ENCODE measurements at places on chromosomes 4 and X.
A peak's percentile ranks its signal among the peaks of the same experiment; 100 is the strongest.

- DNase-seq: peak; percentile 8
Measured at GRCh38 chrX:150365990-150366911, 3.1 kb downstream of the MAMLD1 start.

- DNase-seq: no peak
Measured at GRCh38 chr4:122824616-122825015, 2.0 kb upstream of the FGF2 start.

GRCh38 chr4:176193126-176193525, 2.3 kb downstream of the SPATA4 start:
- no peak for DNase-seq

- DNase-seq: peak; percentile 21
Measured at GRCh38 chrX:154409222-154409871, at the start of gene DNASE1L1. Gene DNASE1L1, minus strand, starts transcription at chrX:154409254. Its CDS starts 3,686 bp downstream, at chrX:154405568.

- no peak for DNase-seq
Measured at GRCh38 chr4:100738196-100739165, 220.7 kb upstream of the EMCN start.

- DNase-seq: peak; percentile 10
Measured at GRCh38 chrX:1591863-1592469, 562 bp downstream of the AKAP17A start.

- DNase-seq: no peak
Measured at GRCh38 chr4:8574796-8575370, 5.3 kb upstream of the GPR78 start.

GRCh38 chr4:70629469-70630090, 1.0 kb downstream of the ENAM start:
- DNase-seq: no peak

DNA sequence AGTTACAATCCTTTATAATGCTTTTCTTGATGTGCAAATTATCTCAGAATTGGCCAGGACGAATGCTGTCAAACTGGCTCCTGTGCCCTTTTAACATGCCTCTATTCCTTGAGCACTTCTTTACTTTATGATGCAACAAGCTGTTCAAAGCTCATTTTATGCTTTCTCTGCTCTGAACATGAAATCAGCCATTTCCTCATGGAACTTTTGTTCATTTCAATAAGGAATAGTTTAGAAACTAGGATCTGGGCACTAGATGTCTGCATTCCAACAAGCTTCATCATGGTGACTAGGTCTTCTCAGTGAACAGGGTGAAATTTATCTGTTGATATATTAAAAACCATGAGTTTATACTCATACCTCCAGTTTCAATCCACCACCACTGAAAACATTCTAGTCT, 87.3 kb upstream of the TEX13A start:
- DNase-seq: no peak

- no peak for DNase-seq
Measured at GRCh38 chrX:53421772-53422085, 725 bp downstream of the SMC1A start.

DNA sequence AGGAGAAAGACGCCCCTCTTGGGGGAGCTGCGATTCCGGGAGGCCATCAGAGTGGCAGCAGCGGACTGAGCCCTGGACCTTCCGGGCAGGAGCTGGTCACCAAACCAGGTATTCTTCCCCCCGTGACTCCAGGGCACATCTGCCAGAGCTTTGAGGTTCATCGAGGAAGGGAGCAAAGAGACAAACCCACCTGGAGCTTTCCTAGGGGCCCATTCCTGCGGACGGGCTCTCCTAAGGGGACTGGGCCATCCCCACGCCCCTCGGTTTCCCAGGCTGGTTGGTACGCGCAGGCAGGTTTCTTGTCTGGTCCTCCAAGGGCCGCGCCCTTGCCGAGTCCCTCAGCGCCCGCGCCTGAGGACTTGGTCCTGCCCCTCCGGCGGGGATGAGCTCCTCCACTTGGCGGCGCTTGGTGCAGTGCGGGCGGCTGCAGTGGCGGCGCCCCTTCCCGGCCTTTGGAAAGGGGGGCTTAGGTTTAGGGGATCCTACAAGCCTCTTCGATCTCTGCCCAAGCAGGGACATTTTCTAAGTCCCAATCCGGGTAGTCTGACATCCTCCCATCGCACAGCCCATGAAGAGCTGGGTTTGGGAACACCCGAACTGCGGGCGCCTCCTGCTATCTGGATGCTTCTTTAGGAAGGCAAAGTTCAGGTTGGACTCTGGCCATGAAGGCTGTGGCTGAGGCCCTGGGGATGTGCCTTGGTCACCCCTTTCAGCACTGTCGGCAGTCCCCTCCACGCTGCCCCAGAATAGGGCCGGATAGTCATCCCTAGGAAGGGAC, 538 bp downstream of the STBD1 start:
- peak; percentile 6 for DNase-seq

- DNase-seq: no peak
Measured at GRCh38 chr4:182337366-182337765, 94.2 kb downstream of the TENM3 start.

DNA sequence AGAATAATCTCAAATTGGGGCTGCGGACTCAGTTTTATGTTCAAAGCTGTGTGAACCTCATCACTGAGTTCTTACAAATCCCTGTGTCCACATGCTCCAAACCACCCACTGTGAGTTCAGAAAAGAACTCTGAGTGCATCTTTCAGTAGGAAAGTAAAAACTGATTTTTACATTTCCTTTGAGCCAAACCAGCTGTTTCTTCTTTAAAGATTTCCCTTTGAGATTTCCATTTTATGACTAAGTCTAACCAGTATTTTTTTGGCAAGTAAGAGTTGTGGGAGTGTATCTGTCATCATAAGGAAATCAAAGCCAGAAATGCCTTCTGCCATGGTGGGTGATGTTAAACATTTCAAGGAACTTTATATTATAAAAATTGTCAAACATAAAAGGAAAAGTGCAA, 100.0 kb downstream of the TET2 start:
- no peak for DNase-seq

GRCh38 chr4:128329638-128330037, 42.0 kb upstream of the PGRMC2 start:
- DNase-seq: no peak

DNA sequence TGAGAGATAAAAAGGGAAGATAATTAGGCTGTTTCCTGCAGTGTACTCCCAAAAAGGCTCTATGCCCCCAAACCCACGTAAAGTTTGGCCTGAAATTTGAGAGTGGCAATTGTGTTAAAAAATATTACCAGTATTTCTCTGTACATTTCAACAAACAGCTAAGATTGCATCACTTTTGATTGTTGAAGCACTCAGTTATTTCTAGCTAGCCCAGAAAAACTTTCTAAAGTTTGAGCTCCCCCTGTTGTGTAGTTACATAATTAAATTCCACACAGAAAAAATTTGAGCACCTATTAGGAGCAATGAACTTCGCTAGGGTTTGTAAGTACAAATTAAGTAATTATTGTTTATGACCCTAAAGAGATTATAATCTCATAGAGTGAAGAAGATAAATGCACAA, 109.4 kb downstream of the DLG3 start:
- DNase-seq: peak; percentile 15

DNA sequence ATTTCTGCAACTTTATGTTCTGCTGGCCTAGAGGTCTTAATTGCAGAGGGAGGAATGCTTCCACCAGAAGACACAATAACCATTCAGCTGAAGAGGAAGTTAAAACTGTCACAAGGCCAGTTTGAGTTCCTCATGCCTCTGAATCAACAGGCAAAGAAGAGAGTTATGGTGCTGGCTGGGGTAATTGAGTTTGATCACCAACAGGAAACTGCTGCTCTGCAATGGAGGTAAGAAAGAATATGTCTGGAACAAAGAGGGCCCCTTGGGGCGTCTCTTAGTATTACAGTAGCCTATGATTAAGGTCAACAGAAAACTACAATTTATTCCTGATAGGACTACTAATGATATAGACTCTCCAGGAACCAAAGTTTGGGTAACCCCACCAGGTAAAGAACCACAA, 744.0 kb downstream of the FSTL5 start:
- DNase-seq: no peak

DNA sequence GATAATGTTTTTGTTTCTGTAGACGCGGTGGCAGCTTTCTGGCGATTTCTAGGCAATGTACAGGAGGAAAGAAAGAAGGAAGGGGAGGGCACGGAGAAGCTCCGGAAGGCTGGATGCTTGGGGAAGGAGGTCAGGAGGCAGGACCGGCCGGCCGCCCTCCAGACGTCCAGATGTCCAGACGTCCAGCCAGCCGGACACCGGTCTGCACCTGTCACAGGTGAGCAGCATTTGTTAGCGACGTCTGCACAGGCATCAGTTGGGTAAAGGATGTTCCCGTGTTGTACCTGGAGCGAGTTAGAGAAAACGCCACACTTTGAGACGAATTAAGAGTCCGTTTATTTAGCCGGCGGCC, 90.0 kb upstream of the PPP2R3B start:
- DNase-seq: no peak

GRCh38 chr4:11611868-11612267, 183.2 kb upstream of the HS3ST1 start:
- no peak for DNase-seq

DNA sequence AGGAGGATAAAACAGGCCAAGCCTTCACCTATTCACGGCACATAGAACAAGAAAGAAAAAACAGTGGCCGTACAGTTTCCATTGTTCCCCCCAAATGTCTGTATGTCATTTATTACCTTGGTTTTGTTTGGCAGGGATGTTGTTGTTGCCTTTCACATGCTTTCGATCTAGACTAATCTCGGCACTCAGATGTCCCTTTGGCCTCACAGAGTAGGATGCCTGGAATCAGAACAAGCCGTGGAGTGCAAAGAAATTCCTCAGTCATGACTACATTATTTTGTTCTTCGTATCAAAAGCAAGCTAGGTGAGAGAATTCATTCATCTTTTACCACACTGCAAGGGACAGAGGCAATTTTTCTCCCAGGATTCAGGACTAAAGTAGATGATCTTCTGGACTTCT, 106.9 kb downstream of the SMIM20 start:
- DNase-seq: no peak

DNA sequence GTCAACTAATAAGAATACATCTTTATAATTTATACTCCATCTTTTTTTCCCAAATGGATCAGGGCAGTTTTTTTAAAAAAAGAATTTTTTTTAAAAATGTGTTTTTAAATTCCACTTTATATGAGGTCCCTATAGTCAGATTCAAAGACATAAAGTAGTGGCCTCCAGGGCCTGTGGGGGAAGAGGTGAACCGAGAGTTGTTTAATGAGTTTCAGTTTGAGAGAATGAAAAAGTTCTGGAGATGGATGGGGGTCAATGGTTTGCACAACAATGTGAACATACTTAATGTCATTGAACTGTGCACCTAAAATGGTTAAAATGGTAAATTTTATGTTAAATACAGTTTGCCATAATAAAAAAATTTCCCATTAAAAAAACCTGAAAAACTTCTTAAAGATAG, 53.8 kb downstream of the ZNF827 start:
- DNase-seq: no peak

DNA sequence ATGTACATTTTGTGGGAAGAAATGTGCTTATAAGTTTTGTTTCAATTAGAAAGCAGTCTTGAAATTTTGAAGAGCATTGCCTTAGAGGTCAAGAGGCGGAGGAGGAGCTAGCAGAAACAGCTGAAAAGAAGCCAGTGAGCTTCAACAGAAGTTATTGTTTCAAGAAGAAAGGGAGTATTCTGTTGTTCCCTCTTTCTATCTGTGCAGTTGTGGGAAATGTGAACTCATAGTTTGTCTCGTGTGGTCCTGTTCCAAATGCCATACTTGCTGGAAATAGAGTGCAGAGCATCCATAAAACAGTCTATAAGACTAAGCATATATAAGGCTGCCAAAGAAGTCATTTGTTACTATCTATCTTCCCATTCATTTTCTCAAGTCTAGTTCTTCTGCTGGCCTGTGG, 1015.7 kb downstream of the DMD start:
- no peak for DNase-seq

- no peak for DNase-seq
Measured at GRCh38 chr4:141350122-141350905, 129.6 kb downstream of the ZNF330 start.

- no peak for DNase-seq
Measured at GRCh38 chrX:41862562-41863184, 60.7 kb downstream of the CASK start.

GRCh38 chrX:2701600-2701999, 10.5 kb downstream of the CD99 start:
- no peak for DNase-seq

GRCh38 chr4:145822181-145822580, 116.4 kb downstream of the ZNF827 start:
- no peak for DNase-seq

DNA sequence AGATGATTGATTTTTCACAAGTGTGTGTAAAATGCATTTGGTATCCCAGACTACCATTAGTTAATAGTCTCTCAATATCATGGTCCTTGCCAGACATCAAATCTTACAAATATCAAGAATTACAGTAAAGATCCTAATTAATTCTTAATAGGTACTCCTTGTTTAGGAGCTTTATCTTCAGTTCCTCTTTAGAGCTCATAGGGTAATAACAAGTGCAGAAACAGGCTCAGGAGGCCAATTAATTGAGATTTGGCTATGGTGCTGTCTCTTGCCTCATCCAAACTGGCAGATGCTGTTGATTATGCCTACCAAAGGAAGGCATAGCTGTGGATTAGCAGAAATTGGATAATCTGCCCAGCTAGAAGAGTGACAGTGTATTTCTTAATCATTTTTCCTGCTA, 6.9 kb downstream of the MTMR1 start:
- DNase-seq: no peak

DNA sequence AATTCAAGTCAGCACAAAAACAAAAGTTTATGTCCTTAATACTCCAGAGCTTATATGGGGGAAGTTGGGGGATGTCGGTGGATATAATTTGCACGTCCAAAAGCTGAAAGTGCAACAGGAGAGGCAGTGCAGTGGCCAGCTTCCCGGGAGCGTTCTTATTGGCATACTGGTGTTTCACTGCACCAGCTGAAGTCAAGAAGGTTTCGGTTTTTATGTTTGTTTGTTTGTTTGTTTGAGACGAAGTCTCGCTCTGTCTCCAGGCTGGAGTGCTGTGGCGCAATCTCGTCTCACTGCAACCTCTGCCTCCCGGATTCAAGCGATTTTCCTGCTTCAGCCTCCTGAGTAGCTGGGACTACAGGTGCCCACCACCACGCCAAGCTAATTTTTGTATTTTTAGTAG, 28.6 kb upstream of the TLR3 start:
- DNase-seq: no peak

GRCh38 chrX:141469469-141469868, 115.1 kb downstream of the SPANXA1 start:
- no peak for DNase-seq

GRCh38 chrX:45842207-45842925, 641.7 kb upstream of the DIPK2B start:
- DNase-seq: no peak

DNA sequence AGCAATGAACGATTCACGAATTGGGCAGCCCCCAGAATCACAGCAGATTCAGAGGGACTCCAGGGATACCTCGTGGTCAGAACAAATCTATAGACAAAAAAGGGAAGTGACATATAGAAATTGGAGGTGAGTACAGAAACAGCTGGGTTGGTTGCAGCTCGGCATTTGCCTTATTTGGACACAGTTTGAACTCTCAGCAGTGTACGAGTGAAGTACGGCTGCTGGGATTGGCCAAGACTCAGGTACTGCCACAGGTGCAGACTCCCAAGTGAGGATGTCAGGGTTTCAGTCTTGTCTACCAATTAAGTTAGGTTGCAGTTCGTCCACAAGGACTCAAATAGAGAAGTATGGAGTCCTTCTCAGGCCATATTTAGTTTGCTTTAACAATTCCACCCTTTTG, 28.2 kb downstream of the HTT-AS start:
- DNase-seq: no peak

All from CD4-positive, alpha-beta T cell treated with Interleukin-10 for 1 hour (primary cell).